ENCODE measurements at places on chromosomes 1 and 21.

DNA sequence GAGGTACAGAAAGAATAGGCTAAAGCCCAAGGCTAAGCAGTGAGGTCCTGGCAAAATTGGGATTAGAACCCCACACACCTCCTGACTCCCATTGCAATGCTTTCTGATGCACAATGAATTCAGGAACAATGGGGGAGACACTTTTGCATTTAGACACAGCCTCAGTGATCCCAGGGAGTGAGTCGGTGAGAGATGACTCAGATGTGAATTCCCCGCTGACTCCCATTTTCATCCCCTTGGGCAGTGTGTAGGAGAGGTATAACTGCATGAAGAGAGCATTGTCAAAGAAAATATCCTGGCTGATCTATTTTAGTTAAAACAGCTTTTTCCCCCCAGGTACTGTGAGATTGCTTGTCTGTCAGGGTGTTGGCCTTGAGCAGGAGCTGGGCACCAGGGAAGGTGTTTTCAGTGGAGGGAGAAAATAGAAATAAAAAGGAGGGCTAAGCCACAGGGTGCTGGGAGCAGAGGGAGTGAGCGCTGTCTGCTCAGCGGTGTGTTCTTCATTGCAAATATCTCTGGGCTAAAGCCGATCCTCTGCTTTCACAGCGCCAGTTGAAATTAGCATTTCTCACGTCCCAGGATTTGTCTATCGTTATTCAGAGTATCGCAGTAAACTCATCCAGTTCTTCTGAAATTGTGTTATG is 247.7 kb upstream of the PTBP2 start:
- no peak for DNase-seq

GRCh38 chr1:164628772-164629171 is 69.8 kb downstream of the PBX1 start:
- DNase-seq: no peak

DNA sequence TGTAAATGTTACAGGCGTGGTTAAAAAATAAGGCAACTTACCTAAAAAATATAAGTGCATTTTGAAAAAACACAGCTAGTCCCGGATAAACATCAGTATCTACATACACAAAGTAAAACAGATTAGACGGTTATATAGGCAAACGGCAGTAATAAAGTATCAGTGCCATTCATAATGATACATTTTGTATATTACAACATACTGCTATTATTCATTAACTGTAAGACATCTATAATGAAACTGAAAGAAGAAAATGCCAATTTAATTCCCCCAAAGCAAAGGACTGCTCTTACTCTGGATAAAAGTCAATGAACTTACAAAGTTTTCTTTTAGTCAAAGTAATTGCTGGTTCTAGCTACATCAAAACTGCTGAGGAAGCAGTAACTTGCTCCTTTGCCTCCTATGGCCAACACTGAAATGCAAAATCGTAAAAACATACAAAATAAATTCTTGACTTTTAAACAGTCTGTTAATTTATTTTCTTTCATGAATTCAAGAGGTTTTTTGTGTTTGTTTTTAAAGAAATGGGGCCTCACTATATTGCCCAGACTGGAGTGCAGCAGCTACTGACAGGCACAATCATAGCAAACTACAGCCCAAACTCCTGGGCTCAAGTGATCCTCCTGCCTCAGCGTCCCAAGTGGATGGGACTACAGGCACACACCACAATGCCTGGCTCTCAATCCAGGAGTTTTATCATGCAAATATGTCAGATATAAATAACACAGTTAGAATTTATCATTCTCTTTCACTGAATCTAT is 23.9 kb downstream of the TMEM50B start:
- DNase-seq: no peak

DNA sequence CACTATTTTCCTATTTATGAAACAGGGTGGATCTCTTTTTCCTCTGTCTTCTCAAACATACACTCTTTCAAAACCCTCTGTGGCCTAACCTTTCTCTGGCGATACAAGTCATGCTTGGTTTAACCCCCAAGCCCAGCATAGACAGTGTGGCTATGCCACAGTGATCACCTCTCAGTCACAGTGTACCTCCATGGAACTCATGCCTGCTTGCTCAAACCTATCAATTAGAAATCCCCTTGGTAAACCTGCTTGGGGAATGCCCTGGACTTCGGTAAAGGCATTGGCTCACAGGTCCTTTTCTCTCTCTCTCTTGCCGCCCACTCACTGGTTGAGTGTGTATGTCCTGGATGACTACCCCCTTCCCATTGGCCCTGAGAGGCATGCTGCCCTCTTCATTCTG is 147.5 kb downstream of the CYYR1 start:
- no peak for DNase-seq

DNA sequence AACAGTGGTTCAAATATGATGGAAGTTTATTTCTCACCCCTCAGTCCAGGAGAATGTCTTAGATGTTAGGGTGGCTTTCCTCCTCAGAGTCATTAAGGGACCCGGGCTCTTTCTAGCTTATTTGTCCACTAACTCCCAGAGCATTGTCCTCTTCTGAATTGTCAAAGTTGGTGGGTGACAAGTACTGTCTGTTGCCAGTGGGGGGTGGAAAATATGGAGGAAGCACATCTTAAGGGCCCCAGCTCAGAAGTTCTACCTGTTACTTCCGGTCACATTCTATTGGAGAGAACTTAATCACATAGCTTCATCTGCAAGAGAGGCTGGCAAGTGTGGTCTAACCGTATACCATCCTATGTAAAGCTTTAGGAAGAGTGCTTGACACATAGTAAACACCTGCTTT is 7.1 kb downstream of the CLIC4 start:
- DNase-seq: no peak

DNA sequence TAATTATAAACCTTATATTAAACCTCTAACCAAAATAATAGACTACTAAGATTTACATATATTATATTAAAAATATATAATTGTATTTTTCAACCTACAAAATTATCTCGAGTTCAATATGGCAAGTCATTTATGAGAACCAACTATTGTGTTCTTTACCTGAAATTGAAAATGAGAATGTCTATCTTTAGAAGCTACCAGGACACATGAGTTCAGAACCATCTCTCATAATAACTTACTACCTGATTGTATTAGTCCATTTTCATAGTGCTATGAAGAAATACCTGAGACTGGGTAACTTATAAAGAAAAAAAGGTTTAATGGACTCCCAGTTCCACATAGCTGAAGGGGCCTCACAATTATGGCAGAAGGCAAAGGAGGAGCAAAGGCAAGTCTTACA is 6.8 kb downstream of the HAO2 start:
- DNase-seq: no peak

DNA sequence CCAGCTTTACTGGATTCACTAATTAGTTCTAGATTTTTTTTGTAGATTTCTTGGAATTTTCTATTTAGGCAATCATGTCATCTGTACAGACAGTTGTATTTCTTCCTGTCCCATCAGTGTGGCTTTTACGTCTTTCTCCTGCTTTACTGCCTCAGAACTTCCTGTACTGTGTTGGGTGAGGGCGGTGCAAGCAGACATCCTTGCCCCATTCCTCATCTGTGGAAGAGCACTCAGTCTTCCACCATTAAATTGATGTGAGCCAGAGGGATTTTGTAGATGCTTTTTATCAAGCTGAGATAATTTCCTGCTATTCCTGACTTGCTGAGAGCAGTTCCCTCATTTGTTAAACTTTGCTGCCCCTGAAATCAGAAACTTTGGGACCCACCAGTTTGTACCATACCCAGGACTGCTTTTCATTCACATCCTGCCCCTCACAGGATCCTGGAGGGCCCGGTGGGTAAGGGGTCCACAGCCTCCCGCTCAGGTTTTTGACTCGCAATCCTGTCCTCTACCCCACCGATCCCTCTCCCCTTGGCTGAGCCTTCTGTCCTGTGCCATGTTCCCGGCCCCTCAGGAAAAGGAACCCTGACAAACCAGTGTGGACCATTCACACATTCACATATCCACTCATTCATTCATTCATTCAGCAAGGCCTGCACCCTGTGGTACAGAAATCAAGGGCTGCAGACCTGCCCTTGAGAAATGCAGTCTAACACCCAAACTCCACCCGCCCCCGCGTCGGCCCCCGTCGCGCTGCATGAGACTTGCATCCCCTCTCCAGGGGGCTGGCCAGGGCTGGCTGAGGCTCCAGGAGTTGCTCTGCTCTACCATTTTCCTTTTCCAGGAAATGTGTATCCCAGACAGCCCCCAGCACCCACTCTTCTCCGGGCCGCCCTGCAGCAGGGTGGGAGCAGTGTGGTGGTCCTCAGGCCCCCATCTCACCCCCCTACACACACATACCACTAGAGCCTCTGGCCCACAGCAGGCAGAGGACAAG is 246.5 kb upstream of the VAMP3 start:
- DNase-seq: no peak

GRCh38 chr1:33047839-33048305 is 11.2 kb upstream of the AK2 start:
- DNase-seq: no peak

DNA sequence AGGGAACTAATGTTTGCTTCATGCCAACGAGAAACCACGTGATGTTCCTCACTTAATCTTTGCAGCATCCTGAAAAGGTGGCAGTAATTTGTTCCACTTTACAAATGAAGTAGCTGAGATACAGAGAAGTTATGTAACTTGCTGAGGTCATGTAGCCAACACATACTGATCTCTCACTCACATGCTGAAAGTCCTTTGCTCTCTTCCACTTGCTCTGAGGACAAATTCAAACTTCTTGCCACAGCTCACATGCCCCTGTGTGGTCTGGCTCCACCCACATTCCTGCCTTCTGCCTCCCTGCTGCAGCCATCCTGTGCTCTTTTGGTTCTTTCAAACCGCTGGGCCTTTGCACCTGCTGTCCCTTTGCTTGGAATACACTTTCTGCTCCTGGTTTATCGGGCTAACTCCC is 55.4 kb downstream of the TMCO4 start:
- DNase-seq: peak; percentile 10

GRCh38 chr21:46188226-46189212 is 4.3 kb upstream of the SPATC1L start:
- DNase-seq: peak; percentile 69

- no peak for DNase-seq
Measured at GRCh38 chr1:192363177-192363576, 46.4 kb downstream of the RGS21 start.

- no peak for DNase-seq
Measured at GRCh38 chr1:85479491-85479890, 14.5 kb upstream of the DDAH1 start.

- no peak for DNase-seq
Measured at GRCh38 chr1:203174324-203174985, 1.2 kb downstream of the MYBPH start.

- DNase-seq: no peak
Measured at GRCh38 chr21:45320261-45321025, 32.7 kb upstream of the POFUT2 start.

- no peak for DNase-seq
Measured at GRCh38 chr1:5886541-5887348, 105.5 kb downstream of the NPHP4 start.

Data from inflammatory macrophage (primary cell).